ENCODE measurements at places on chromosomes 12 and 14.

- DNase-seq: no peak
These were observed 18.5 kb upstream of the MARK3 start for GRCh38 chr14:103366741-103367140.

DNA sequence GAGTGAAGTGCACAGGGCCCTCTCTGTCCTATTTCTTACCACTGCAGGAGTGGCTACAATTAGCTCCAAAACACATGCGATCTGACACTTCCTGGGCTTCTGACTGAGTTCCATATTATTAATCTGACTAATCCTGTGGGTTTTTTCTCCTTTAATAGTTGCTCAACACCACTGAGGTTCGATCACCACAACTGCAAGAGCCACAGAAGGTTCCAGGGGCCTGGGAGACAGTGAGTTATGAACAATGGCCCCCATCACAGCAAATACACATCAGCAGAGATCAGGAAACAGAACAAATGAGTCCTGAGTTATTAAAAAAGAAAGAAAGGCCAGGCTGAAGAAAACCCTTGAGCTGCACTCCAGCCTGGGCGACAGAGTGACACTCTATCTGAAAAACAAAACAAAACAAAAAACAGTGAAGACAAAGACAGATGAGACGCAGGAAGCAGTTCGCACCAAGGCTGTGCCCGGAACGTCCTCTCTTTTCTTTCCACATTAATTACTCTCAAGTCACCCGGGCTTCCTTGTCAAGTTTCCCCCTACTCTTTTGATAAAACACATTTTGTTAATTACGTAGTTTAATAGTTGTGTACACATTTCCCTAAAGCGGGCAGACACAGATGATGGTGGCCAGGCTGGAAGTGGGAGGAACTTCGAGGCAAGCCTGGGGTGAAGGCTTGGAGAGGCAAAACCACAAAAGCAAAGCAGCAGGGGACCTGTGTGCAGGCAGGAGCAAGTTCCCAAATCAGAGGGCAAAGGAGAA, 42.7 kb downstream of the CDC42BPB start:
- DNase-seq: peak; percentile 43

GRCh38 chr14:92389598-92390158, 66.7 kb downstream of the SLC24A4 start:
- no peak for DNase-seq

- DNase-seq: peak; percentile 53
These were observed 25.0 kb downstream of the SLC25A21 start for GRCh38 chr14:37147310-37147880.

GRCh38 chr14:51872396-51872795, 12.0 kb downstream of the GNG2 start:
- peak; percentile 80 for DNase-seq

DNA sequence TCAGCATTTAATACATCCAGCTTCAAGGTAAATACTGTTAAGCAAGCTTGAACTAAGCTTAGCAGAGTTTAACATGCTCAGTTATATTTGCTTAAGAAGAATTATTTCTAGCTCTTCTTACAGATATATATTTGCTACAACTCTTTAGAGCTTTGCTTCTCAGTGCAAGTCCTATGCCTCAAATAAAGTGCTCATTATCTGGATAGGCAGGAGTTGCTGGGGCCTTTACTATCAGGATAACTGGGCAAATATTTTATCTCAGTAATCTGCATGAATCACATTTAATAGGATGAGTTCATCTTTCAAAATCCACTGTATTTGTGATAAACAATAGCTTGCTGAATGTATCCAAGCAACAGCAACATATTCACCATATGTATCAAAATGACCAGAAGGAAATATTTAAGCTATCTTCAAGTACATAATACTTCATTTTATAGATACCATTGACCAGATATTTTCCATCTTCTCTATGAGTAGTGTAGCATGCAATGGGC, 187.6 kb downstream of the NOVA1 start:
- no peak for DNase-seq

- no peak for DNase-seq
These were observed 1687.4 kb upstream of the FLRT2 start for GRCh38 chr14:83842547-83842946.

DNA sequence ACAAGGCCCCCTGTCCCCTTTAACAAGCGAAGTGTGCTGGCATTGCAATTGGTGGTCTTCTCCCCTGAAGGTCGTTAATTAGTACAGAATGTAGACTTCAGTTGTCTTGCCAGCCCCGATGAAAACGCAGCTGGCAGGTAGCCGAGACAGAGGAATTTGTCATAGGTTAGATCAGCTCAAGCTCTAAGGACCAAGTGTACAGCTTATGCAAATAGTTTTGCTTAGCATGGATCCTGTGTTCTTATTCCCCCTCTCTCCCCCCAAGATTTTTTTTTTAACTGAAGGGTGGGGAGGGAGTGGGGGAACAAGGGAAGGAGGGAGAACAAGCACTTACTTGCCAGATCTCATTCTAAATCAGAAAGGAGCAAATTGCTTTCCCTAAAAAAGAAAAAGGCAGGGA, 58.6 kb upstream of the PARP11 start:
- no peak for DNase-seq

DNA sequence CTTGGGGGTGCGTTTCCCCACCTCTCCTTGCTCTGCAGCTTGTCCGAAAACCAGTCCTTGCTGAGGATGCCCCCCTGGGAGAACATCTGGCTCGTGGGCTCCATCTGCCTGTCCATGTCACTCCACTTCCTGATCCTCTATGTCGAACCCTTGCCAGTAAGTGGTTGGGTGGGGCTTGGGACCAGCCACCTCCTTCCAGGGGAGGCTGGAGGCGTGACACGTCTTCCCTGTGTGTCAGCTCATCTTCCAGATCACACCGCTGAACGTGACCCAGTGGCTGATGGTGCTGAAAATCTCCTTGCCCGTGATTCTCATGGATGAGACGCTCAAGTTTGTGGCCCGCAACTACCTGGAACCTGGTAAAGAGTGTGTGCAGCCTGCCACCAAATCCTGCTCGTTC, 57.5 kb downstream of the ANAPC7 start:
- no peak for DNase-seq

GRCh38 chr14:100030452-100031153, 34.6 kb upstream of the EVL start:
- DNase-seq: peak; percentile 93

- DNase-seq: peak; percentile 72
These were observed 13.3 kb downstream of the NDUFA12 start for GRCh38 chr12:94990222-94990621.

- no peak for DNase-seq
These were observed 25.2 kb downstream of the LTBP2 start for GRCh38 chr14:74586681-74587362.

All from amniotic epithelial cell (primary cell).